GM04503 (cell line): ENCODE measurements at places on chromosomes 3 and 15.

GRCh38 chr3:194824701-194825111 is 139.0 kb downstream of the FAM43A start:
- peak; percentile 35 for DNase-seq

GRCh38 chr3:48082580-48083184 is 66.5 kb upstream of the MAP4 start:
- no peak for DNase-seq

- no peak for DNase-seq
Observed at GRCh38 chr15:96732704-96733103, 402.2 kb downstream of the NR2F2 start.

- DNase-seq, result no peak
Observed at GRCh38 chr3:67015702-67016484, 17.8 kb downstream of the KBTBD8 start.

- no peak for DNase-seq
Observed at GRCh38 chr3:57855281-57855680, 99.2 kb downstream of the SLMAP start.

GRCh38 chr3:2635511-2635910 is 474.7 kb downstream of the IL5RA start:
- DNase-seq, result no peak

DNA sequence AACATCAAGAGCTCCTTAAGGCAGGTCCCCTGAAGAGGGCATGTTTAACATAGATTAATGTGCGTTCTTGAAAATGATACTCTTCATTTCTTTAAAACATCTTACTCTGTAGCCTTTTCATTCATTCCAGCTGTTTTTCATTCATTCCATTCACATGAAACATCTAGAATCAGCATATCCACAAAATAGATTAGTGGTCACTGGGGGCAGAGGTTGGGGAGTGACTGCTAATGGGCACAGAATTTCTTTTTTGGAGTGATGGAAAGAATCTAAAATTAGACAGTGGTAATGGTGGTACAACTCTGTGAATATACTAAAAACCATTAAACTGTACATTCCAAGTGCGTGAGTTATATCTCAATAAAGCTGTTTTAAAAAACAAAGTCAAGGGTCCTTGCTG is 15.4 kb upstream of the CXCR6 start:
- DNase-seq, result no peak

DNA sequence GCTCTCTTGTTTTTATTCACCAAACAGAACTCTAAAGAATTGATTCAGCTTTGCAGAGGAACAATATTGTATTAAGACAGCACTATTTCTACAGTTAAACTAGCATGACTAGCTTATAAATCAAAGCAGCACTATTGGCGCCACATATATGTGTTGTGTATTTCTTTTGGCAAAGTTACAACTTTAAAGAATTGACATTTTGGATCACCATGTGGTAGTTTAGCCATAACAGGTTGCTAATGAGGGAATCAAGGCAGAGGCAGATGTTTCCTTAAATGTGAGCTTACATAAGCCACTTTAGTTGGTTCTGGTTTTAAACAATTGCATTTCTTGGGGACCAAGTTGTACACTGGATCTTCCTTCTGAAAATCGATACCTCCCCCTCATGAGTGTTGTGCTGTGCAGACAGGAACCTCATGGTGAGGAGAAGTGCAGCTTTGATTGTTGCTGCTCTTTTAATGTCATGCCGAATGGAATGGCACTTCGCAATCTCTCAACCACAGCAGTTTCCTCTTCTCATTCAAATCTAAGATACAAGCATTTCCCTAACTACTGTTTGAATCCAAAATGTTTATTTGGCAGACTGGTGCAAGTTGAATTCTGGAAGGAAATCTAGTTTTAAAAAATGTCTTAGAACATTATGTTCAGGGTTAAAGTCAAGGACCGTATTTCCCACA is 151.2 kb downstream of the MYRIP start:
- DNase-seq, result peak; percentile 31

DNA sequence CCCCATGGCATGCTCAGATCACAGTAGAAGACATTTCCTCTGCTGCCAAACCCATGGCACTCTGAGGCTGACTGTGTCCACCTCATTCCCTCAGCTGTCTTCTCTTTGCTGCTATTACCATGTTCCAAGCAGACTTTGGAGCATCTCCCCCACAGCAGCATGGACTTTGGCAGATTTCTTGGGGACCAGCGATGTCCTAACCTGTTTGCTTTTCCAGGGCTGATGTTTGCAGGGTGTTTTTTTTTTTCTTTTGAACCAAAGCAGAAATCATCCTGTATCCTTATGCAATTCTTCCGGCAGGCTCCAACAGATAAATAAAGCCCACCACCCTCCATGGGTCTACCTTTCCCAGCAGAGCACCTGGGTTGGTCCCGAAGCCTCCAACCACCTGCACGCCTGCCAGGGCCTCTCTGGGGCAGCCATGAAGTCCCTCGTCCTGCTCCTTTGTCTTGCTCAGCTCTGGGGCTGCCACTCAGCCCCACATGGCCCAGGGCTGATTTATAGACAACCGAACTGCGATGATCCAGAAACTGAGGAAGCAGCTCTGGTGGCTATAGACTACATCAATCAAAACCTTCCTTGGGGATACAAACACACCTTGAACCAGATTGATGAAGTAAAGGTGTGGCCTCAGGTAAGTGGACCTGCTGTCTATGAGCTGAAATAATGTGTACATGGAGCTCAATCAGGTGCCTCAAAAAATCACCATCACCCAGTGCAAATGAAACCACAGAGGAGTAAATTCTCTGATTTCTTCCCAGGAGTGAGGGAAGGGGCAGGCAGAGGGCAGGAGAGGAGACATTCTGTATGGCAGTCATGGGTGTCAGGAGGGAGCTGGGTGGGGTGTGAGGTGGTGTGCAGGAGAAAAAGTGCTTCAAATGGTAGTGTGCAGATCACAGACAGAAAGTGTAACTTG is at the start of gene AHSG:
AHSG (plus strand) TSS at position 340 of the 916 bp plus-strand sequence; CDS start at position 422, 82 bp downstream.
- no peak for DNase-seq

GRCh38 chr15:55327387-55327786 is 8.4 kb downstream of the PIGB start:
- no peak for DNase-seq

- DNase-seq, result no peak
Observed at GRCh38 chr3:180417241-180417640, 184.7 kb upstream of the TTC14 start.

DNA sequence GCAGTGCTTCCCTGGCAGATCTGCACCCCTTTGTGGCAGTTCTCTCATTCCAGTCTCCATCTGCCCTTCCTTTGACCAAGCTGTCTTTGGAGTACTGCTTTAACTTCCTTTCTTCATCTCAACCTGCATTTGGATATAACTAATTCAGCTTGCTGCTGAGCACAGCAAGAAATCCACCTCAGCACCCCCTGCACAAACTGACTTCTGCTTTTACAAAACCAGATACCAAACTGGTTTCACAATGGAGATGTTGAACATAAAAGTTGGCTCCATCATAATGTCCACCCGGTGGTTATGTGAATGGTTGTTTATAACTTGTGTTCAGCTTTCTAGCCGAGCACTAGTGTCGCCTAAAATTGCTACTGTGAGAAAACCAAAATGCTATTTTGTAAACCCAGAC is 341.1 kb upstream of the SEMA6D start:
- DNase-seq, result no peak

DNA sequence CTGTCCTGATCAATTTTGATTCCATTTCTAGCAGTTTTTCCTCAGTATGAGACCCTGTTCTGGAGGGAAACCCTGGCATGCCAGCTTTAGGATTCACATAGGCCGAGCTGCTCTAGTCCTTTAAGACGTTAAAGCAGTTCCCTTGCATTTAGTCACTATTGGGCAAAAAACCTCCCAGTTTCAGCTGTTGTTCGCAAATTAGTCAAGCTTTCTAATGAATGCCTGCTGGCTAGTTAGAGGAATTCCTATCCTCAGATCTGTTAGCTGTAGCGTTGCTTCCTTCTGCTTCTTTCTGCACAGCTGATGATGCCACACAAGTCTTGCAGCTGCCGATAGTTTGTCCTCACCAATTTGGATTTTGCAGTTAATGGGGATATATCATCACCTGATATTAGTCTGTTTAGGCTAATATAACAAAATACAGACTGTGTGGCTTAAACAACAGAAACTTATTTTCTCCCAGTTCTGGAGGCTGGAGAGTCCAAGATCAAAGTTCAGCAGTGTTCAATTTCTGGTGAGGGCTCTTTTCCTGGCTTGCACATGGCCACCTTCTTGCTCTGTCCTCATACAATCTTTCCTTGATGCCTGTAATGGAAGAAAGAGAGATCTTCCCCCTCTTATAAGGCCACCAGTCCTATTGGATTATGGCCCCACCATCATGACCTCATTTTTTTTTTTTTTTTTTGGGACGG is 7.5 kb upstream of the UBL7 start:
- no peak for DNase-seq

DNA sequence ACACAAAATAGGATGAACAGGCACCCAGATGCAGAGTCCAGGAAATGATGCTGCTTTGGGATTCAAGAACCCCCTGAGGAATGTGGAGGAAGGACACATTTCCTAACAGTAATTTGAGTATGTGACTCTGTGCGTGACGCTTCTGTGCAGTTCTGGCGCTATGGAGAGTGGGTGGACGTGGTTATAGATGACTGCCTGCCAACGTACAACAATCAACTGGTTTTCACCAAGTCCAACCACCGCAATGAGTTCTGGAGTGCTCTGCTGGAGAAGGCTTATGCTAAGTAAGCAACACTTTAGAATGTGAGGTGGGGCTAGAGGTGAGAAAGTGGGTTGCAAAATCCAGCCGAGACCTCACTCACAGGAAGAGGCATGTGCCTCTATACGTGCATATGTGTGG is 28.3 kb downstream of the CAPN3 start:
- DNase-seq, result no peak

GRCh38 chr3:82165266-82165665 is 403.8 kb upstream of the GBE1 start:
- DNase-seq, result no peak

DNA sequence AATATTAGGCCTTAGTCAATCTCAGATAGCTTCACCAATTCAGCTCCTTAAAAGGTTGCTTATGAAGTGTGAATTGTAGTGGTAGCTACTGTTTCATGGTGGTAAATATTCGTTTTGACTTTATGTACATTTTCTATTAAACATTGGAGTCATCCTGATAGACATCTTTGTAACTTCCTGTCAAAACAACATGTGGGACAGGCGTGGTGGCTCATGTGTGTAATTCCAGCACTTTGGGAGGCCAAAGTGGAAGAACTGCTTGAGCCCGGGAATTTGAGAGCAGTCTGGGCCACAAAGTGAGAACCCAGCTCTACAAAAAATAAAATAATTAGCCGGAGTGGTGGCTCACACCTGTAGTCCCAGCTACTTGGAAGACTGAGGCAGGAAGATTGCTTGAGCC is 2.0 kb upstream of the TRIM59 start:
- no peak for DNase-seq

DNA sequence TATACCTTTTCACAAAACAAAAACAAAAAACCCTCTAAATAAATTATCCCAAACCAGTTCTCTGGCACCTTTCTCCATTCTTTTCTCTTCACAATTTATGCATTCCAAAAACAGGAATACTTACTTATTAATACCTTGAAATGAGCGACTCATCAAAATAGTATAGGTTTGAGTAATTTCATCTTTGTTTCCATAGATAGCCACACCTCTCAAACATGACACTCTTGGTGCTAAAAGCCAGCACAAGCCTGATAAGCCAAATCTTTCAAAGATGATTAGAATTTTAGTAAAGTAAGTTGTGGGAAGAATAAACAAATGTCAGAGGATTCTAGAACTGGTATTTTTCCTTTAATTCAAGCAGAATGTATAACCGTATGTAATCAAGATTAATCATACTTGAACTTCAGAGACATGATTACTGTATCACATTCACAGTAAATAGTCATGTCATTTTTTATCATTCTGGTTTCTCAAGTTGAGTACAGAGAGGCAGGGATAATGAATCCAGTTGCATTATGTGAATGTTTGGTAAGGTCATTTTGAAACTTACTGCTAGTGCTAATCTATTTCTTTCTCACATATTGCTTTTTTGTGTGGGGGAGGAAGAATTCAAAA is 12.1 kb upstream of the WDR5B start:
- DNase-seq, result no peak

- DNase-seq, result no peak
Observed at GRCh38 chr3:134869153-134869726, 74.2 kb downstream of the EPHB1 start.

DNA sequence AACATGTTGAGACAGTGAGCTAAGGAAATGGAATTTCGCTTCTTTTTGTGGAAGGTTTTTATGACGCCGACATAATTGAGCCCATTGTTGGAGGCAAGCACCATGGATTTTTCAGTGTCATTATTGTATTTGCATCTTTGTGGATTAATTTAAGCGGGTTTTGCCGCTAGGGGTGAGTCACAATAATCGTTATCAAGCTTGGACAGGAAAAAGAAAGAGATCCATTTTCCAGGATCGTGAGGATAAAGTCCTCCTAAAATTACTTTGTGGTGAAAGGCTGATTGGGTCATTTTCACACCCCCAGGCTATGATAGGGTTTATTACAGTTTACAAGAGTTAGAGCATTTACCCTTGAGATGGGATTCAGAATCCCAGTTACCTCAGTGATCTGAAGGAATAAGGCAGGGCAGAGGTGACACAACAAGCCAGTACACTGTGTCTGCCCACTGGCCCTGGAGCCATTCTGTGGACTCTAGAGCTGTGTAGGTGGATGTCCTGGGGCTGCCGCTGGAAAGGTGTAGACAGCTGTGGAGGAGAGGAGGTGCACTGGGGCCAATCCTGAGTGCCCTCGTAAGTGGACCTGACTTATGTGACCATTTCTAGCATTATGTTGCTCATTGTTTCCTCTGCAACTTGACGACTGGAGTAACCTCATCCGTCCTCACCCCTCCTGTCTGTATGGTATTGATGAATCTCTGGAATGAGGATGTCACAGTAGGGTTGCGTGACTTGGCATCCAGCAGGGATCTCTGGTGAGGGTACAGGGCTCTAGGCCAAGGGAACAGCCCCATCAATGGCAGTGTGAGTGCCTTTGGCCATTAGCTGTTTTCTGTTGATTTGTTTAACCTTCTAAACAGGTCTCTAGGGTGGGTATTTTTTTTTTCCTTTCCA is 370.1 kb downstream of the LRTM1 start:
- no peak for DNase-seq

- peak; percentile 27 for DNase-seq
Observed at GRCh38 chr3:51622868-51623267, 48.2 kb upstream of the TEX264 start.

GRCh38 chr15:60535743-60536142 is 56.8 kb upstream of the ICE2 start:
- DNase-seq, result no peak

GRCh38 chr15:78131295-78132061 is at the start of gene CIB2:
CIB2 (minus strand) TSS chr15:78131445; CDS start chr15:78131215, 230 bp downstream.
- no peak for DNase-seq
